ENCODE measurements at places on chromosomes 6 and 20.
A peak's percentile ranks its signal among the peaks of the same experiment; 100 is the strongest.

- peak; percentile 55 for DNase-seq
These were observed 22.3 kb downstream of the ILRUN start for GRCh38 chr6:34674268-34674639.

DNA sequence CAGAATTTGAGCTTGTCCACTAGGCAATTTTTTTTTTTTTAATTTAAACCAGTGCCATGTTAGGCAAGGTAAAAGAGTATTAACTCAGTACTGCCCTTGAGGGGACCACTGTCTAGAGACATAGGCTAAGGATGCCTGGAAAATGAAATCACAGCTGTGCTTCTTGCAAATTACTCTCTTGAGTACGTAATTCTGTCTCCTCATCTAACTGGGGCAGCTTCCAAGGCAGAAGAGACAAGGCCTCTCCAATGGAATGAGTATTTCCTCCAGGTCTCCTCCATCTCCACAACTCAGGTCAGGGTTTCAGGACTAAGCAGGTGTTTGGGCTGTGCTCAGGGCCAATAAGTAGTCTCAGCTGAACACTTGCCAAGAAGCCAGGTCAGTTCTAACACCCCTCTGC is 33.8 kb upstream of the MRPS10 start:
- DNase-seq: no peak

GRCh38 chr20:4601630-4602296 is 119.9 kb upstream of the PRND start:
- no peak for DNase-seq

DNA sequence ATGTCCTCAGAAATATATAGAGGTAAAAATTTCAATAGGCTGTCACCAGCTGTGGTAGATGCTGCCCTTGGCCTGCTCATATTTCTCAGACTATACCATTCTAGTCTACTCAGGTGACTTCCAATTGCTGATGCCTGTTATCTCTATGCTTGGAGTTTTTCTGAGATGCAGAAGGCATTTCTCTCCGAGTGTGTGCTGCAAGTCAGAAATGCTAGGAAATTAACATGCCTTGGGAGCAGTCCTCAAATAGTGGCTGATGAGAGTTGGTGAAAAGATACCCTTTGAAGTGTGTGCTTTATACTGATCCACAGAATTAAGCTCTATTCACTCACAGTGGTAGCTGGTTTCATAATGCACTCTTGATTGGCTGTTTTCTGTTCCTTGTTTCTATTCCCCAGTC is 43.2 kb upstream of the PKIB start:
- DNase-seq: no peak

GRCh38 chr6:43979525-43979924 is 147.7 kb downstream of the MRPL14 start:
- peak; percentile 3 for DNase-seq

DNA sequence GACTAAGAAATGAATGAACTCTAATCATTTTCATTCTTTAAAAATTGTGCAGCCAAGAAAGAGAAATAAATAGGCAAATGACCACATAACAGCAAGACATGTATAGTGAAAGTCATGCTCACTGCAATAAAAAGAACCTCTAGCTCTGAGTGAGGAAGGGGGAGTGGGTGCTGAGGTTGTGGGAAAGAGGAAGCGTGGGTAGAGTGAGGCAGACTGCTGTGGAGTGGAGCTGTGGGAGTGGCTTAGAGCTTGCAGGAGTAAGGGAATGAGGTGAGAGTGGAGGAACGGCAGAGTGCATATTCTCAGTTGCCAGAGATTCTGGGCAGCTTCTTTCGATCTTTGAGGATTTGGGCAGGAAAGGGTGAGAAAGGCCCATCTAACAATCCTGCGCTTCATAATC is 10.4 kb downstream of the DEFB129 start:
- DNase-seq: no peak

DNA sequence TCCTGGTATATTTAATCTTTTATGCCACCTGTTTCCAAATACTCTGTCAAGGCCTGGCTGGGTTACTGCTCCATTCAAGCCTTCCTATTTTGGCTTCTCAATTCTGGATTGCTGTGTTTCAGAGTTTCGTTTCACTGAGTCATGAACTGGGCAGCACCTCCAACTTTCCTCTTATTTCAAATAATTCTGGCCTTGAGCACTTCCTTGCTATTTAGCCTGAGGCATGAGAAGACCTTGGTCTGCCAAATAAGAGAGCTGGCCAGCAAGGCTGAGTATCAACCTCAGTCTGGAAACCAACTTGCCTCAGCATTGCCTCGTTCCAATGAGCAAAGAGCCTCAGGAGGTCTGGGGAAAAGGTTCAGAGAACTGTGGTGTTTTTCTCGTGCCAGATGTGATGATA is 66.6 kb downstream of the TNFAIP3 start:
- DNase-seq: no peak

- no peak for DNase-seq
These were observed 96.3 kb downstream of the ASXL1 start for GRCh38 chr20:32454164-32455145.

GRCh38 chr6:135796643-135797305 is 54.7 kb upstream of the PDE7B start:
- DNase-seq: no peak

DNA sequence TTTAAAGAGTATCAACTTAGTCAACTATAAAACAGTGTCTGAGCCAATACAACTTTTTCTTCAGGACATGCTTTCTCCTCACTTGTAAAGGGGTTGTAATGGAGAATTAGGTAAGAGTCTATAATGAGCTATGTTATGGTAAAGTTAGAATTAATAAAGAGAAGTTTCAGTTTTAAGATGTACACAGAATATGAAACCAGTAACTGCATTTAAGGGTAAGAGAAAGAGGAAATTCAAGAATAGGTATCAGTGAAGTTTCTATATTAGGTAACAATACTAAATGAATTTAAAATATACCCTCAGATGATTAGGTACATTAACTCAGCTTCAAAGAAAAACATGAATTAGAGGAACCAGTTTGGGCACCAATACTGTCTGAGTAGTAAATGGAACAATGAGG is 1444.3 kb upstream of the ADGRB3 start:
- no peak for DNase-seq

DNA sequence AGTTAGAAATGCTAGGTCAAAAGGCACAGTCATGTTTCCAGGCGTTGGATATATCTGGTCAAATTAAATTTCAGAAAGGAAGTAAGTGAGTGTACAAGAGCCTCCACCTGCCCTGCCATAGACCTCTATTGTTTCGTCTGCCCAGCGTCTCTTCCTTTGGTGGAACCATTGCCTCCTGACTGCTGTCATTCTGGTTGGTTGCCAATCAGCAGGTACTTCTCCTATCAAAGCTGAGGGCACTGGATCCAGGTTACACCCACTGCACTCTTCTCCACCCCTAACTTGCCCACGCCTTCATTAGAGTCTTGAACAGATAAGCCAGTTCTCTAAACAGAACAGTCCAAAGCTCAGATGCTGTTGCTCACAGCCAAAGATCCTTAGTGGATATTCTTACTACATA is 2.6 kb upstream of the WFDC5 start:
- no peak for DNase-seq

GRCh38 chr6:3744211-3744900 is 7.2 kb downstream of the PXDC1 start:
- DNase-seq: no peak

- peak; percentile 46 for DNase-seq
These were observed 142.5 kb upstream of the PREP start for GRCh38 chr6:105545228-105545920.

- DNase-seq: no peak
These were observed 92.5 kb downstream of the TBXT start for GRCh38 chr6:166075186-166075585.

- DNase-seq: no peak
These were observed 41.7 kb downstream of the LBP start for GRCh38 chr20:38387953-38388352.

GRCh38 chr6:49548613-49549304 is 1.7 kb upstream of the C6orf141 start:
- peak; percentile 86 for DNase-seq

GRCh38 chr6:41813469-41813868 is 26.0 kb downstream of the TOMM6 start:
- DNase-seq: no peak

- DNase-seq: no peak
These were observed 275.1 kb upstream of the CDH4 start for GRCh38 chr20:60976913-60977312.

DNA sequence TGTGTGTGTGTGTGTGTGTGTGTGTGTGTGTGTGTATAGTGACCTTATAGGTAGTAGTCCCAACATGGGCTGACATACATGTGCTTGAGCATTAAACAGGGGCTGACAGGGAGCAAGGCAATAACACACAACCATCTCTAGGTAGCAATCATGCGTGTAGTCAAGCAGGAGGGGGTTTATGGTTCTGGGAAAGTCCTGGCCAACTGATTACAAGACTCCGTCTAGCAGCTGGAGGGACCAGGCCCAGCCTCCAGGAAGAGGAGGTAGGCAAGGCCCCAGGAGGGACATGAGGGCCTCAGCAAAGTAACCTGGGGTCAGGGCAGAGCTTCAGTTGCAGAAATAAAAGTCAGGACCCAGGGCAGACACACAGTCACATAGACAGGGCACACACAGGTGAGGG is 60.6 kb upstream of the E2F3 start:
- DNase-seq: no peak

DNA sequence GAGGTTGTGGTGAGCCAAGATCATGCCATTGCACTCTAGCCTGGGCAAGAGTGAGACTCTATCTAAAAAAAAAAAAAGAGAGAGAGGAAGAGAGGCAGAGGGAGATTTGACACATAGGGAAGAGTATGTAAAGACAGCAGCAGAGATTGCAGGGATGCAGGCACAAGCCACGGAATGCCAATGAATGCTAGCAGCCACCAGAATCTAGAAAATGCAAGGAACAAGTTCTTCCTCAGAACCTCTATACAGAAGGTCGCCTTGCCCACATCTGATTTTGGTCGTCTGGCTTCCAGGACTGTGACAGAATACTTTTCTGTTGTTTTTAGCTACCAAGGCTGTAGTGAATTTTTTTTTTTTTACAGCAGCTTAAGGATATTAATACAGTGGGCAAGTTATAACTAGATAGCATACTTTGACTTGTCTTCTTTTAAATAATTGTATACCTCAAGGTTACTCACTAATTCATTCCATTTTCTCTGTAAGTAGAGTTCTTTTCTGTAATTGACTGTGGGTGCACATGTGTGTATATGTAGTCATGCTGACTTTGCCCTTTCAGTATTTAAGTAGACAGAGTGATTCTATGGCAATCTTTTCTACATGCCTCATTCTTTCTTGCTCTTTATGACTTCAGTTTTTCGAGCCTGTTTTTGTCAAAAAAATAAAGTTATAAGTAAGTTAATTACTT is 402.2 kb downstream of the GJA1 start:
- no peak for DNase-seq

- DNase-seq: peak; percentile 93
These were observed 93.8 kb upstream of the LY86 start for GRCh38 chr6:6494677-6495076.

DNA sequence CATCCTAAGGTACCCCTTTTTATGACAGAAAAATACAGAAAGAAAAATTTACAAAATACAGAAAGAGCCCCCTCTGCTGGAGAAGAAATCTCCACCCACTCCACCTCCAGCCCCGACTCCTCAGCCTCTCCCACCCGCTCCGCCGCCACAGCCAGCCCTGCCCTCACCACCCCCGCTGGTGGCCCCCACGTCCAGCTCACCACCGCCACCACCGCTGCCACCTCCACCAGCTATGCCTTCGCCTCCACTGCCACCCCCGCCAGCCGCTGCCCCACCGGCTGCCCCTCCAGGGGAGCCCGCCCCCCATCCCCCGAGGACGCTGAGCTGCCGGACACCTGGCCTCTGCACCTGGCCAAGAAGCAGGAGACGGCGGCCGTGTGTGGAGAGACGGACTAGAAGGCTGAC is 17.7 kb downstream of the WFDC2 start:
- DNase-seq: no peak

DNA sequence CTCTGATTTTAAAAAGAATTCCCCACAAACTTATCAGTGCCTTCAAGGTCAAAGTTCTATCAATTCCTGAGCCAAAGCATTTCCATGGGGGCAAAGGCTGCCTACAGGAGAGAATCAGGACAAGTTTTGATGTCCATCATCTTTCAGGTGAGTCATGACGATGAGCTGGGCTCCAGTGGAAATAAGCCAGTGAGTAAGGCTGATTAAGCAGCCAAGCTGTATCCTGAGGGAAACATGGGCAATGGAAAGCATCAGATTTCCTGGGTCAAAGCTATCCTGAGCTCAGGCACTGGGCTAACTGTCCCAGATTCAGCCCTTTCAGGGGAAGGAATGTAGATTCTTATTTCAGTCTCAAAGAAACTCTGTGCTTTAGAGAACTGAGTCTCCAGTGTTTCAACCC is 377.4 kb downstream of the CD109 start:
- no peak for DNase-seq

DNA sequence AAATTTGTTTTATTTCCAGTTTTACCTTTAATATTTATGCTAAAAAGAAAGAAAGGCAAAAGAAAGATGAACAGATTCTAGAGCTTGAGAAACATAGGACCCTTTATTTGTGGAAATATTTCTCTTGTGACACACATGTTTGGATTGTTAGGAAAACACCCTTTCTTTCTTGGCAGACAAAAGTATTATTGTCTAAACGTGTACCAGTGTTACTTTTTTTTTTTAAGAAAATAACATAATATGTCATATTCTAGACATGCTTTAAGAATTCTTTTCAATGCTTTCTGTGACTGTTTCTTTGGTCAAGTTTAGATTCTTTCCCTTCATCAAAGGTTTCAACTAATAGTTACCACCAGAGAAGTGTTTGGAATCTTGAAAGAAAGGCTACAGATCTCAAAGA is 183.4 kb upstream of the CNR1 start:
- no peak for DNase-seq

DNA sequence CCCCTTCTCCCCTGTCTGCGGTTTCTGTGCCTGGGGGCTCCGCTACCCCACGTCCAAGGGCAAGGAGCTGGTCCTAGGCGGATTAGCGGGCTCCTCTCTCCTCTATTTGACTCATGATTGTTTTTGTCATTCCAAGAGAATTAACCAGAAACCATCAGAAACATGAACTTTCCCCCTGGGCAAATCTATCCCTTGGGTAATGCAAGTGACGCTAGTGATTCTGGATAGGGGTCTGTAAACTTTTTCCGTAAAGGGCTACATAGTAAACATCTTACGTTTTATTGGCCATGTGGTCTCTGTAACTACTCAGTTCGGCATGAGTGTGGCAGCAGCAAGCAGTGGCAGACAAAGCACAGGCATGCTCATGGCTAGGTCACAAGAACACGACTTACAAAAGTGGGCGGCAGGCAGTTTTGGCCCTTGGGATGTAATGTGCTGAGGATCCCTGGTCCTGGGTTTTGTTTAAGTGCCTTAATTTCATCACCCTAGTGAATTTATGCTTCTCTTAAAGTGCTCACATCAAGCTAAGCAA is 654 bp downstream of the CST11 start:
- no peak for DNase-seq

GRCh38 chr6:123430970-123431369 is 205.8 kb downstream of the TRDN start:
- DNase-seq: no peak

- DNase-seq: no peak
These were observed 16.9 kb upstream of the RFPL4B start for GRCh38 chr6:112330071-112330878.

DNA sequence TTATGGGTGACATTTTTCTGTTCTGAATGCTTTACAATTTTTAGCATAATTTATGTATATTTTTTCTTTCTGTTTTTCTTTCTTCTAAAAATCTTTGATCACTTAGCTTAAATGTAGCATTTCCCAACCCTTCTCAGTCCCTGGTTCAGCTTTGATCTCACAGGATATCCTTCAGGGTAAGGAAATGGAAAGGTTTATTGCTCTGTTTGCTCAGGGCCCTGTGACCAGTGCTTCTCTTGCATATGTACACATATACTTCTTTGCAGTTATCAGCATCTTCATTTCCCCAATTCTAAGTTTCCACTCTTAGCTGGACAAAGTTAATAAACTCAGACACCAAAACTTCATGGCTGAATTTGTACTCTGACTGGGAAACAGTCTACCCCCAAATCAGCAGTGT is 30.6 kb downstream of the TMEM74B start:
- DNase-seq: no peak
